ENCODE measurements at places on chromosomes 11 and 22.

- DNase-seq: no peak
These were observed 857 bp downstream of the SHANK3 start for GRCh38 chr22:50673231-50674129.

DNA sequence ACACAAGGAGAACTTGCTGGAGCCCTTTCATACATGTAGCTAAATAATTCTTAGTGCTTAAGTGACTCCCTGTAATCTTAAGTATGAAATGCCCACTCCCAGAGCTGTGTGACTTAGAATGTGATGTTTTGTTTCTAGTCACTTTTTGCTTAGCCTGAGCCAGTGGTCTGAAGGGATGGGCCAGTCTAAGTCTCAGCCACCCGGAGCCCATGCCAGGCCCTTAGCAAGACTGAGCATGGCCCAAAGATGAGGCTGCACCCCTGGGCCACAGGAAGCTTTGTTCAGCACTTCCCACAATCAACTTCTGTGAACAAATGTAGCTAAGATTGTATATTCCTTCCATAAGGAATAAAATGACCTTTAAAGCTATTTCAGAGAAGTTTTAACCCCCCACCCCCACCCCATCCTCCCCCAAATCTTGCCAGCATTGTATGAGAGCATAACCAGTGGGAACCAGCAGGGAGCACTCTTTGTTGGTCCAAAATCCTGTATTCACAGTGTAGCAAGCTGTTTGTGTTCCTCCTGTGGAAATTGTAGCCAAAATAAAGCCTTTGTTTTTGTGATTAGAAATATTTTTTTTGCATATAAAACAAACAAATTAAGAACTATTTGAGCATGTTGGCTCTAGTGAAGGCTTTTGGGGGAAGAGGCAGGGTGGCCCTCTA is 73.8 kb upstream of the GAL start:
- no peak for DNase-seq

GRCh38 chr22:19354201-19354600 is 62.7 kb upstream of the CLTCL1 start:
- no peak for DNase-seq

- no peak for DNase-seq
These were observed 2.5 kb upstream of the TPST2 start for GRCh38 chr22:26592421-26592891.

GRCh38 chr11:133907216-133907615 is 49.6 kb downstream of the IGSF9B start:
- DNase-seq: no peak

- no peak for DNase-seq
These were observed 34.9 kb downstream of the RSPH14 start for GRCh38 chr22:23106906-23107367.

- no peak for DNase-seq
These were observed 270.5 kb upstream of the CADM1 start for GRCh38 chr11:115774756-115775155.

- no peak for DNase-seq
These were observed 42.1 kb upstream of the APLNR start for GRCh38 chr11:57279116-57279515.

DNA sequence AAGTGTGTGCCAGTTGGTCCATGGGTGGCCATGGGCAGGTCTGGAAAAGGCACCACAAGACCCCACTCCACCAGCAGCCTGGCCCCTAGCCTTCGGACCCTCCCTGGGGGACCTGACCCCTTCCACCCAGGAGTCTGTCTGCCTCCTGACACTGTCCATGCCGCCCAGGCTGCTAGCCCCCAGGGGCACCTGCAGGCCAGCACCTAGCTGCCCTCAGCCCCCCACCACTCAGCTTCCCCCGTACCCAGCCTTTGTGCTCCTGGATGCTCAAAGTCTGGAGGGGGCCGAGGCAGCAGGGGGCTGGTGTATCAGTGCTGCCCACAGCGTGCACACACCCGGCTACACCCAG is 34.3 kb upstream of the OR10G7 start:
- no peak for DNase-seq
